ENCODE measurements at places on chromosomes 2 and 18. TPM values are rescaled to one million over a fixed set of nuclear protein-coding genes. Genes with fewer than 3 reads are reported as not detected.

The GPR75 gene
- 1.3 TPM for total RNA-seq

The NT5DC4 gene
- not detected for total RNA-seq

The MC5R gene
- not detected for total RNA-seq

The CNNM3 gene
- 6.4 TPM for total RNA-seq

The EML6 gene
- total RNA-seq: 0.77 TPM
